ENCODE measurements at places on chromosomes 13 and 19.

GRCh38 chr13:80873589-80873988 is 532.7 kb upstream of the SPRY2 start:
- DNase-seq, result peak; percentile 3

- no peak for DNase-seq
Measured at GRCh38 chr19:48926909-48927308, 6.6 kb upstream of the DHDH start.

- DNase-seq, result no peak
Measured at GRCh38 chr13:42266473-42266872, 5.5 kb upstream of the AKAP11 start.

DNA sequence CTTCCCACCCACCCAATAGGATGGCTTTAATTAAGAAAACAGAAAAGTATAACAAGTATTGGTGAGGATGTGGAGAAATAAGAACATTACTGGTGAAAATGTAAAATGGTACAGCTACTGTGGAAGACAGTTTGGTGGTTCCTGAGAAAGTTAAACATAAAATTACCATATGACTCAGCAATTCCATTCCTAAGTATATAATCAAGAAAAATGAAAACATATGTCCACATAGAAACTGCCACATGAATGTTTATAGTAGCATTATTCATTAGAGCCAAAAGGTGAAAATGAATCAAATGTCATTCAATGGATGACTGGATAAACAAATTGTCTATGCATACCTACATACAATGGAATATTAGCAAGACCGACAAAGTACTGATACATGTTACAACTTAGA is 16.9 kb downstream of the DZIP1 start:
- DNase-seq, result no peak

GRCh38 chr13:75202981-75203380 is 279.0 kb downstream of the TBC1D4 start:
- no peak for DNase-seq

GRCh38 chr13:45269204-45269603 is 68.4 kb upstream of the KCTD4 start:
- DNase-seq, result no peak

DNA sequence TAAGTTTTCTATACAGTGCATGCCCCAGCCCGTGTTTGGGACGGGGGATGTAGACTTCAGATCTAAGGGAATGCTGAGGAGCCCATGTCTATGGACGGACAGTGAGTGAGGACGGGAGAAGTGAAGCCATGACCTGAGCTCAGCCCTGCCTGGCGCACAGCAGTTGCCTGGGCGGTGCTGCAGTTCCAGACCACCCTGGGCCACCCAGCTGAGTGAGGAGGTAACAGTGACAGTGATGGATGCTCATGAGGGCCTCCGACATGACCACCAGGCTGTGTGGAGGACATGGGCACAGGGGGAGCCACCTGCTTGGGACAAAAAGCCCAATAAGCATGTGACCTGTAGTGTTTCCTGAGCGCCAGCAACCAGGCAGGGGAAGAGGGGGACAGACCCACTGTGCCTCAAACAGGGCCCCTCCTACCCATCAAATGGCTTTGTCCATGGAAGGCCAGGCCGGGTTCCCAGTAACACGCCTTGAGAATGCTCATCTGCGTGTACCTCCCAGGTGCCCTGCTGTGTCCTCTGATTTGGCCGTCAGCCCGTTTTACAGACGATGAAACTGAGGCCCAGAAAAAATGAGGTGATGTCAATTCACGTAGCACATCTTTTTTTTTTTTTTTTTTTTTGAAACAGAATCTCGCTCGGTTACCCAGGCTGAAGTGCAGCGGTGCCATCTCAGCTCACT is 22.6 kb downstream of the NOSIP start:
- no peak for DNase-seq

- no peak for DNase-seq
Measured at GRCh38 chr13:92984151-92984550, 242.5 kb upstream of the GPC6 start.

DNA sequence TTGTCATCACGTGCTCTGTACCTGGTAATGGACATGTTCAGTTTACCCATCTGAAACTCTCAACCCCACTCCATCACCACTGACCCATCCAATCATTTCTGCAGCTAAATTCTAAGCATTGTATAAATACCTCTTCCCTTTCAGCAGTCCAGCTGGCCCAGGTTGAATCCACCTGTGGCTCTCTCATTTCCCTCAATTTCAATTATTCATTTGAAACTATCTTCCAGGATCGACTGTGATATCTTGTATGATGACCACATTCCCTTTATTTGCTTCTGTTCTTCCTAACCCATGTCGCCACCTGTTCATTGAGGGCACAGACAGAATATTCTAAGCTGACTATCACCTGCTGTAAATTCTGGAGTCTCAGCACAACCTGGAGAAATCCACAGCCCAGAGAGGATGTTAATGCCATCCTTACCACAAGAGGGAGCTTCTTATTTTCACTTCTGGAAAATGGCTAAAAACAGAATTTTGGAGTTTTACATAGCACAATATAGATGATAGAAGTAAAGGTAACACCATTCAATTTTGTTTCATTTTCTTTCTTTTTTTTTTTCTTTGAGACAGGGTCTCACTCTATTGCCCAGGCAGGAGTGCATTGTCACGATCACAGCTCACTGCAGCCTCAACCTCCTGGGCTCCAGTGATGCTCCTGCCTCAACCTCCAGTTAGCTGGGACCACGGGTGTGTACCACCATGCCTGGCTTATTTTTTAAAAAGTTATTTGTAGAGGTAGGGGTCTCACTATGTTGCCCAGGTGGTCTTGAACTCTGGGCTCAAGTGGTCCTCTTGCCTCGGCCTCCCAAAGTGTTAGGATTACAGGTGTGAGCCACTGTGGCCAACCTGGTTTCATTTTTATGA is 38.6 kb downstream of the ZNF823 start:
- DNase-seq, result no peak

- no peak for DNase-seq
Measured at GRCh38 chr13:33351319-33351718, 65.8 kb upstream of the STARD13 start.

- DNase-seq, result no peak
Measured at GRCh38 chr13:99800011-99800410, 171.6 kb downstream of the ZIC5 start.

GRCh38 chr13:104847922-104848321 is 1687.5 kb downstream of the EFNB2 start:
- no peak for DNase-seq

DNA sequence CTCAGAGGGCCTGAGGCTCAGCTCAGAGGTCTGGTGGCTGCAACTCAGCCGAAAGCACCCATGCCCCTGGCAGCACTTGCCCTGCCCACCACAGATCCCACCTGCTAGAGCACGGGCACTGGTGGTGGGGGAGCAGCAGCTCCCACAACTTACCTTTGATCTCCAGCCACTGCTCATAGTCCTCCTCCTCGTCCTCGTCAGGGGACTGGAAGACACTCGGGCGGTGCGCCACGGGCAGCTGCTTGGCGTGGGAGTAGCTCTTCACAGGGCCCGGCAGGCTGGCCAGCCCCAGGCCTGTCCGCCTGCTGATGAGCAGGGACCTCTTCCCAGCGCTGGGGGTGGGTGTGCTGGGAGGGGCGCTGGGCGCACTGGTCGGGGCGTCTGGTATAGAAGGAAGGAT is 14.6 kb downstream of the SUGP1 start:
- DNase-seq, result no peak

- no peak for DNase-seq
Measured at GRCh38 chr19:43639519-43640423, at the start of gene CADM4. CADM4 (minus strand) TSS chr19:43639850; CDS start chr19:43639790, 60 bp downstream.

DNA sequence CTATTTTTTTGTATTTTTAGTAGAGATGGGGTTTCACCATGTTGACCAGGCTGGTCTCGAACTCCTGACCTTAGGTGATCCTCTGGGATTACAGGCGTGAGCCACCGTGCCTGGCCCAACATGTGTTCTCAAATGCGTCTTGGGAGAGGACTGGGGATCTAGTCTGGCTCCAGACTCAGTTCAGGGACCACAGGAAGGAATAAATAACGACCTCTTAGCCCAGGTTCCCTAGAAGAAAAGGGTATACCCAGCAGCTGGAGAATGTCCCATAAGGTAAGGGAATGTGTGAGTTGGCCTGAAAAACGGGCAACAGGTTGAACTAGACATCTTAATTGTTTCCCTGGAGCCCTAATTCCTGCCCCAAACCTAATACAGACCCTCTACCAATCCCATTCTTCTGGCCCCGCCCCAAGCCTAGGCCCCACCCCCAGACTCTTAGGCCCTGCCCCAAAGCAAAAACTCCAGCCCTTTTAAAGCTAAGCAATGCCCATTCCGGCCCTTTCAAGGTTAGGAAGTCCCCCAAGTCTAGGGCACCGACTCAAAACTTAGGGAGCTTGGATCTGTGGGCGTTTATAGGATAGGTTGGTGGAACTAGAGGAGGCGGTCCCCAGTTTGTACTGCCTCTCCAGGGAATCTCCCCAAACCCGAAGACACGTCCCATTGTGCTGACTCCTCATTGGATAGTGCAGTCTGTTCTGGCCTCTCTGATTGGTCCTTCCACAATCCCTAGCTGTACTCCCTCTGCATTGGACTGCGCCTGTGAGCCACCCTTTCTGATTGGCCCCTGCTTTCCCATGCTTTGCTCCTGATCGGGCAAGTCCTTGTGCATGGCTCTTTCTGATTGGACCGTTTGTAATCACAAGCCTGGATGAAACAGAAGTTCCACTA is 5.4 kb upstream of the LRFN1 start:
- DNase-seq, result no peak

DNA sequence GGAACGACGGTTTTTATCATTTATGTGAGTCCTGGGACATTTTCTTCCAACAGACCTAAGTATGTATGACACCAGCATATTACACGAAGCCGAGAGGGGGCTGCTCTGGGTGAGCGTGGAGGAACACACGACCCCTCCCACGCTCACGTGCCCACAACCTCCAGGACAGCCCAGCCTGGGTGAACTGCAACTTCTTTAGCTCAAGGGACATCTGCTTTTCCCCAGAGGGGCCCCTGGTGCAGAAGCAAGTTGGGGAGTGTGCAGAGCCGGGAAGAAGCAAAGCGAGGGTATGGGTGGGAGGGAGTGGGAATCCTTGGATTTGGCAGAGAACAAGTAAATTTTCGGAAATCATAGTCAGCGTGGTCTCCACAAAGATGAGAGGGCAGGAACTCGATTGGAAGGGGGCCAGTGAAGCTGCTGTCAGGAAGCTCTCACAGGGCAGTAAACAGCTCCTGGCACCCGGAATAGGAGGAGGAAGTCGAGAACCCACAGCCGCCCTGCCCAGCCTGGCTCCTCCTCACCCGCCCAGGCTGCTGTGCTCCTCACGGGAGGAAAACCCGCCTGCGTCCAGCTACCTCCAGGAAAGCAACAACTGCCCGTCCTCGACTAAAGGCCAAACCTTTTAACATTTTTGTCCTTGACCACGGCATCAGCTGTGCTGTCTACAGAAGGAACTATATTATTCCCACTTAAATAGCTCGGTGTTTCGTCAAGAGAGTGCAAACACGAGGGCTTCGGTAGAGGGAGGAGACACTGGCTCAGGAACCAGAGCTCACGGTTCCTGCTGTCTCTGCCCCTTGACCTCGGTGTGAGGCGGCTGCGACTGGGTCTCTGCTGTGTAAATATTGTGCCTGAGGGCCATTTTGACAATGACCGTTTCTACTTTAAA is 17.2 kb upstream of the CFAP97D2 start:
- no peak for DNase-seq

DNA sequence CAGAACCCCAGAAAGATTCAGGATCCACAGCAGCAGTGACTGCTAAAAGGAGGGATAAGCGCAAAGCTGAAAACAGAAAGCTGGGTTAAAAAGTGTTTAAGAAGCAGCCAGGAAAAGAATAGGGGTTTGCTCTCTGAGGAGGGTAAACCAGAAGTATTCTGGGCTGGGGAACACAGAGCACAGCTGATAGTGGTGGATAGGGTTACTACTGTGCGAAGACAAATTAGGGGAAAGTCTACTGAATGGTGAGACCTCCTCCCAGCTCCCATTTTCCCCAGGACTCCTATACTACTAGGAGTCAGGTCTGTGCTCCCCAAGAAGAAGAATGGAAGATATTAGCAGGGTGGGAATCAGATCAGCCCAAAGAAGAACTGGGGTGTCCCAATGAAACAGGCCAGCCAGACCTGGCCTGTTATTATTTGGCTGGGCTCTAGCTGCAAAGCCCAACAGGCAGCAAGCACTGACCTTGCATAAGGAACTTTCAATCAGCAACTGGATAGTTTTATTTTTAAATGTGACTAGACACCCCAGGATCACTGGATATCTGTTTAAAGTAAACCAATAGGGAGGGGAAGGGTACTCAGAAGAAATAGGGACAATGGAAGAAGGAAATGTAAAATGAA is 43.5 kb upstream of the SERTM1 start:
- no peak for DNase-seq

Data from stimulated activated CD8-positive, alpha-beta memory T cell treated with anti-CD3 and anti-CD28 coated beads, Interleukin-15, amount 100 ng/mL, for 48 hours (primary cell).